ENCODE measurements at places on chromosomes 12 and 14.

DNA sequence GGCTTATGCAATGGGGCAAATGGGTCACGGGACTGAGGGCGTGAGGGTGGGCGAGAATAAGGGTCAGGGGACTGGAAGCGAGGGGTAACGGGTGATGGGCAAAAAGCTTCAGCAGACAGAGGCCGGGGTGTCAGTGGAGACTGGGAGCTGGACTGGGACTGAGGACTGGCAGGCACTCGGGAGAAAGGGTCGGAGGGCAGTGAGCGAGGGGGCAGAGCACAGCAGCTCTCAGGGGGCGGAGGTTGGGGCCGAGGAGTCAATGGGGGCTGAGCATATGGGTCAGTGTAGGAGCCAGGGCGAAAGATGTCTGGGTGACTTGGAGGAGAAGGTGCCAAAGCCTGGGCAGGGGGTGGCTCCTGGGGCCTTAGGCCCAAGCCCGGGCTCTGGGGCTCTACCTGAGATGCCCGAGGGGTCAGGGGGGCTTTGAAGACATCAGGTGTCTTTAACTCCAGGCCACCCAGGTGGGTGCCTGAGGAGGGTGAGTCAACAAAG, 20.2 kb downstream of the KMT2D start:
- DNase-seq, result no peak

DNA sequence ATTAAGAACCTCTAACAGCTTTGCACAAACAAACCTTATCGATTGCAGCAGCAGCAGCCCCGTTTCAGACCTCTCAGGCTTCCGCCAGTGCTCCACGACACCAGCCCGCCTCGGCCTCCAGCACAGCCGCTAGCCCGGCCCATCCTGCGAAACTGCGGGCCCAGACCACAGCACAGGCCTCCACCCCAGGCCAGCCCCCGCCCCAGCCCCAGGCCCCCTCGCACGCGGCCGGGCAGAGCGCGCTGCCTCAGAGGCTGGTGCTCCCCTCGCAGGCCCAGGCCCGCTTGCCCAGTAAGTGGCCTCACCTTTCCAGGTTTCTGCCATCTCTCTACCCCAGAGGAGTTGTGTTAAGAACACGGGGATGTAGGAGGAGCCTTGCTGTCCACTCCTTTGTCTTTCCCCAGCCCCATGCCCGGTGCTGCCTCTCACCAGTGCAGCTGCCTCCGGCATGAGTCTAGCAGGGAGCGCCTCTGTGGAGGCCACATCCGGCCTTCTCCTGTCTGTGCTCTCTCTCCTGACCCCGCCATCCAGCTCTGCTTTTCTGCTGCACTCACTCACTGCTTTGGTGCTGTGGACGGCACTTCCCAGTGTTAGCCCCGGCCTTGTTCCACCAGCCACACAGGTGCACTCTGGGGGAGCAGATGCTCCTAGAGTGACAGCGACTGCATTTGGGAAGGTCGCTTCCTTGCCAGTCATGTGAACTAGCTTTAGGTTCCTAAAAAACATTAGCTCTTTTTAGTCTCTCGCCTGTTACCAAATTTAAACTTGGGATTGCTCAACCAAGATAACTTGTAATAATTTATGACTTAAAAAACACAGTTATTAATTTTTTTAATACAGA, 71.5 kb downstream of the EP400 start:
- DNase-seq, result no peak

DNA sequence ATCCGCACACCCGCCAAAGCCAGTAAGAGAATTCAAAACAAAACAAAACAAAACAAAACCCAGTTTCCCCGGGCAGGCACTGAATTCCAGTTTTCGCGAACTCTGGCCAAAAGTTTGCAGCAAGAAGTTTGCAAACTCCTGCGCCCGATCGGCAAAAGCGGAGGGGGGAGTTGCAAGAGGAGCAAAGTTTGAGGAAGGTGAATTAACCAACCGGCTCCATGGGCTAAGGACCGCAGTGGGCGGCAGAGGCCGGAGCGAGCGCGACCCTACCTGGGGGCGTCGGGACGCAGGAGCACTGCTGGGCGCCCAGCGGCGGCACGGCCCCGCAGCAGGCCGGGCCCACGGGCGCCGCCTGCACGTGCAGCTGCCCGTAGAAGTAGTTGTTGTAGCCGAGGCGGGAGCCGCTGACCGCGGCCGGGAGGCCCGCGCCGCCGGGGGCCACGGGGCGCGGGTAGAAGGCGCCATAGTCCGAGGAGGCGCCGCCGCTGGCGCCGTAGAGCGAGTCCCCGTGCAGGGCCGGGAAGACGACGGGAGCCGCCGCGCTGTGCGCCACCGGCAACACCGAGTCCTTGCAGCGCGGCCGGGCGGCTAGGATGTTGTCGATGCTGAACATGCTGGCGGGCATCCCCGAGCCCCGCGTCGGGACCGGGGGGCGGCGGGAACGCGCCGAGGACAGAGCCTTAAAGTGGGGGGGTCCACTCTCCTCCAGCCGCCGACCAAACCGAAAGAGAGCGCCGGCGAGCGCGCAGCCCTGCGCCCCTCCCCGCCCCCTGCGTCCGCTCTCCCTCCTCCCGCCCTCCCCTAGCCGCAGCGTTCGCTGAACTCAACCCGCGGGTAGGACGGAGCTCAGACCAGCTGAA, at the start of gene GSC:
Gene GSC, minus strand, starts transcription at position 723 of the 860 bp plus-strand sequence. Its CDS starts 98 bp downstream, at position 625.
- DNase-seq, result no peak

GRCh38 chr12:46970636-46971035, 108.8 kb upstream of the PCED1B start:
- no peak for DNase-seq

DNA sequence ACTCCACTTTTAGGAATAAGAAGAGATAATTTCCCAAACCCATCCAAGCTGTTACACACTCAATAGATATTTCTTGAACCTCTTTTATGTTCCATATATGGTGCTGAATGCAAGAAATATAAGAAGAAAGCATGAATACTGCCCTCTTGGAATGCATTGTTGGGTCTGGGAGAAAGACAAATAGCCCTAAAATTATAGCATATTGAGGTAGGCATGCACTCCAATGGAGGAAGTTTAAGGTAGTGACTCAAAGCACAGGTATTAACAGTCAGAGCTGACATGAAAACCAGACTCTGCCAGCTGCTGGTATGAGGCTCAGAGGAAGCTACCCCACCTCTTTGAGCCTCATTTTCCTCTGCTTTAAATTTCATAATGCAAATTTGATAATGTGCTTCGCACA, 261.3 kb upstream of the NOS1 start:
- no peak for DNase-seq

DNA sequence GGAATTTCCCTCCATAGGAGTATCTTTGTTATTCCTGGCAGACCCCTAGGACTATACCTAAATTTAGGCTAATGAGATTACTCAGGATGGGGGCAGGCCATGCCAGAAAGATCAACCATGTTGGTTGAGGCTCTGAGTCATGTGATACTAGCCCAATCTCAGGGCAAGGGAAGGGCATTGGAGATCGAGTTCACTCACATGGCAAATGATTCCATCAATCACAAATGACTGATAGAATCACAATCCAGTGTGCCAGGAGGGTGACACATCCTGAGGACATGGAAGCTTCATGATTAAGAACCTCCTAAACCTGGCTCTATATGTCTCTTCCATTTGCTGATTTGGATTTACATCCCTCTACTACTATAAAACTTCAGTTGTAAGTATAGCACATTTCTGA, 182.3 kb downstream of the NTF3 start:
- DNase-seq, result no peak

DNA sequence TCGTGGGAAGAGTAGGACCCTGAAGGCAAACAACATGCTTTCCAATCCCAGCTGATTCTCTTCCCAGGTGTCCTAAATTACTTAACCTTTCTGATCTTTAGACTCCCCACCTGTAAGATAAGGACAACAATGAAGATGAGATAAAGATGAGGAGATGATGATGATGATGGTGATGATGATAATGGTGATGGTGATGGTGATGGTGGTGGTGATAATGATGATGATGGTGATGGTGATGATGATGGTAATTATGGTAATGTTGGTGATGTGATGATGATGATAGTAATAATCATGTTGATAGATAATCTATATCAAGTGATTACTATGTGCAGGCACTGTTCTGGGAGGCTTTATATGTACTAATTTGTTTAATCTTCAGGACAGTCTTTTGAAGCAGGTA, 48.3 kb downstream of the NR1H4 start:
- DNase-seq, result no peak

DNA sequence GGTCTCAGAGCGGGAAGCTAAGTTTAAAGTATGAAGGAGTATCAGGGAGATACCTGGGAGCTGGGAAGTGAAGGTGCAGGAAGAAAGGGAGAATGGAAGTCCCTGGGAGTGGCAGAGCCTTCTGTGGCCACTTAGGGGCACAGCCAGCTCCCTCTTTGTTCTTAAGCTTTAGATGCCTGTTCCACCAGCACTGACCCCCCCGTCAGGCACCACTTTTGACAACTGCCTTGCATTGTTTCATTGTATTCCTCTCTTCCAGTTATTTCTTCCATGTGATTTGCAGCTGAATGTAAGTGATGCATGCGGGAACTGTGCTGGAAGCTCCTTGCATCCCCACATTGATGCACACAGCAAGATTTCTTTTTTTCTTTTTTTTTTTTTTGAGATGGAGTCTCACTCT, 2.6 kb downstream of the GALNT16 start:
- no peak for DNase-seq

GRCh38 chr12:107912421-107913004, 138.0 kb downstream of the ASCL4 start:
- DNase-seq, result peak; percentile 73

GRCh38 chr14:99633918-99634317, 11.0 kb upstream of the HHIPL1 start:
- no peak for DNase-seq

- DNase-seq, result no peak
Measured at GRCh38 chr12:22396253-22396652, 61.7 kb upstream of the ST8SIA1 start.

DNA sequence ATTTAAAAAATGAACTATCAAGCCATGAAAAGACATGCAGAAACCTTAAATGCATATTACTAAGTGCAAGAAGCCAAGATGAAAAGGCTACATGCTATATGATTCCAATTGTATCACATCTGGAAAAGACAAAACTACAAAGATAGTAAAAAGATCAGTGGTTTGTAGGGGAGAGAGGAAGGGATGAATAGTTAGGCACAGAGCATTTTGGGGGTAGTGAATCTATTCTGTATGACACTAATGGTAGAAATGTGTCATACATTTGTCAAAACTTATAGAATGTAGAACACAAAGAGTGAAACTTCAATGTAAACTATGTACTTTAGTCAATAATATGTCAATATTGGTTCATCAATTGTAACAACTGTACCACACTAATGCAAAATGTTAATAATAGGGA, 20.8 kb downstream of the TXNDC16 start:
- no peak for DNase-seq

- DNase-seq, result no peak
Measured at GRCh38 chr14:51547260-51547659, 104.5 kb upstream of the FRMD6 start.

DNA sequence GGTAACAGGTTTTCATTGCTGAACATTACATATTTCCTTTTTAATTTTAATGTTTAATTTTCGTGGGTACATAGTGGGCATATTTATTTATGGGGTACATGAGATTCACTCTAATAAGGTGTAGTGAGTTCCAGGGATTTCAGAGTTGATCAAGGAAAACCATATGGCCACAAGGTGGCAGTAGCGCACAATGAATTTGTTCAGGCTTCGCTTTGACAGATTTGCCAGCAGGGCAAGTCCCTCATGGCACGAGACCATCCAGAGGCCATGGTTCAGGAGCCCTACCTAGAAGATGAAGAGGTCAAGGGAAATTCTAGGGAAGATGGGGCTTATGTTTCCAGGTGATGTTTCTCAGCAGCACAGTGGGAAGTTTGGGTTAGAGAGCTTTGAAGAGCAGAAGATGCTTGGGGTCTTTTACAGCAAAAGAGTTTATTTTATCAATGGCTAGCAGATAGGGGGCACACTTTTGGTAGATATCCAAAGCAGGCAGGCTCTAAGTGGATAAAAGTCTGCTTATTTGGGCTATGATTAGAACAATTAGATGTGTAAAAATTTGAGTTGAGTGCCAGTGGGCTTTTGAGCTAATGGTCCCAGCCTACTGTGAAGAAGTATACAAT, 1004.4 kb downstream of the AACS start:
- DNase-seq, result peak; percentile 15

DNA sequence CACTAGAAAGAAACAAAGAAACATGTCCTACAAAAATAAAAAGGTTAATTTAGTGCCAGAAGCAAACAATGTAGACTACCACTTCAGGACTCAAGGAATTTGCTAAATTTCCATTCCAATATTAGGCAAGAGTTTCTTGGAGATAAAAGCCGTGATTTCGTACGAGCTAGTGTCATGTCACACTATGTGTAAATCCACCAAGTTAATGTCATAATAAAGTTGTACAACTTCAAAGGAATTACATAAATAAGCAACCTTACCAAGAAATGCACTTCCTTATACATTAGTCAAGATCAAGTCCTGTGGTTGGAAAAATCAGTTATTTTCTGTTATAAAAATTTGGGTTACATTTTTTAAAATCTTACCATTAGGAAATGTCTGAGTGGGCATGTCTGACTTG, 1222.8 kb downstream of the GALC start:
- no peak for DNase-seq

DNA sequence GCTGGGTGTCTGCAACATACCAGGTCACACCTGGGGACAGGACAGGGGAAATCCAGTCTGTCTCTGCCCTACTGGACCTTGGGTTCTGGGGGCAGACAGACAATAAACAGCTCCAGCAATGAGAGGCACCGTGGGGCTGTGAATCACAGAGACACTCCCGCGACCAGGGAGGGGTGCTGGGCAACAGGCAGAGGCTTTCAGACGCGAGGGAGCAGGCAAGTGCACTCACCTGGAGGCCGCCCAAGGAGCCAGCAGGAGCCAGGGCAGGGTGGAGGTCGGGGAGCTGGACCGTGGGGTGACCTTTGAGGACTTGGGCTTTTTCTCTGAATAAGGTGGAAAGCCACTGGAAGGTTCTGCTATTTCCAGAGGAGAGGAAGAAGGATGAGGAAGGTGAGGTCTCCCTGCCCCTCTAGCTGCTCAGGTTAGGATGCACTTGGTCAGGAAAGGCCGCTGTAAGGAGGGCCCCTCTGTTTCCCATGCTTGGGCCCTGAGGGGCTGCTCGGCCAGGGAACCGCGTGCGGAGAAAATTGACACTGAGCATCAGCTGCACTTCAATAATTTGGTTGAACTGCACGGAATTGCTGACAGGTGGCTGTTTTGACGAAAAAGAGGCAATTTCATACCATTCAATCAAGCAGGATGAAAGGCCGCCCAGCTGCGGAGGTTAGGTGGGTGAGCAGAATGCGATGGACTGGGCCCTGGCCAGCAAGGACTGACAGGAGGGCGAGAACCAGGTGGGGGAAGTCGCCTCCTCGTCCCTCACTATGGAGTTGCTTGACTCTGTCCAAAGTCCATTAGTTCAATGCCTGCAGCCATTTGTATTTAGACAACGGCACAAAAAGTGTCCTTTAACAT, 42.2 kb downstream of the JAG2 start:
- DNase-seq, result no peak

Measured in germinal center (tissue), 1 donor.